Suprapubic skin (tissue), 4 donors: ENCODE measurements at places on chromosomes 11 and 22. TPM values are rescaled to one million over a fixed set of nuclear protein-coding genes. Genes with fewer than 3 reads are reported as not detected.

DNA sequence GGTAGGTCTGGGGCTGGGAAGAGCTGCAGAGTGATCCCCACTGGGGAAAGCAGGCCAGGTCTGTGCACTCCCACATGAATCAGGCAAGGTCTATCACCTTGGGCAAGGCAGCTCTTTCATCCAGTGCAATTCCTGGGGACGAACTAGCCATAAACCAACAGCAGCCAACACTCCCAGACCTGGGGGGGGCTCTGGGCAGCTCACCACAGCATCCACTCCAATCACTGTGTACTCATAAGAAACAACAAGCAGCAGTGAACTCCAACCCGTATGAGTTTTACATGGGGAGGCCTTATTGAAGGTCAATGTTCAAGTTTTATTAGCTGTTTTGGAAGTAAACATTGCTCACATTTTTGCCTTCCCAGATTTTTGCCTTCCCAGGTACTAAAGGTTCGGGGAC, 157.4 kb upstream of the NAV2 start:
- no peak for DNase-seq

- no peak for DNase-seq
These were observed 1.5 kb downstream of the CCDC90B start for GRCh38 chr11:83284501-83285150.

EIF3F gene
- total RNA-seq = 691 TPM

GRCh38 chr22:29031227-29032011, 30.2 kb downstream of the C22orf31 start:
- DNase-seq = no peak

CD3E gene
- total RNA-seq = not detected

DNA sequence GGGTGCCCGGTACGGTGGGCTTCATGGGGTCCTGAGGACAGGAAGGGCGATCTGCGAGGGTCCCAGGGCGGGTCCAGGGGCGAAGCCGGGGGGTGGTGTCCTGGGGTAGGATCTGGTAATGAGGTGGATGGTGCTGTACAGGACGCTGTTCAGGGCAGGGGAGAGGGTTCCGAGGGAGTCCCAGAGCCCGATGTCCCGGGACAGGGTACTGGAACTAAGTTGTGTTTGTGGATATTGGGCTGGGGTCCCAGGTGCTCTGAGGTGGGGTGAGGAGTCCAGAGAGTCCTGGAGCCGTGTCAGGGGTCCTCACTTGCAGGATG, 426 bp downstream of the LZTR1 start:
- no peak for DNase-seq

DNA sequence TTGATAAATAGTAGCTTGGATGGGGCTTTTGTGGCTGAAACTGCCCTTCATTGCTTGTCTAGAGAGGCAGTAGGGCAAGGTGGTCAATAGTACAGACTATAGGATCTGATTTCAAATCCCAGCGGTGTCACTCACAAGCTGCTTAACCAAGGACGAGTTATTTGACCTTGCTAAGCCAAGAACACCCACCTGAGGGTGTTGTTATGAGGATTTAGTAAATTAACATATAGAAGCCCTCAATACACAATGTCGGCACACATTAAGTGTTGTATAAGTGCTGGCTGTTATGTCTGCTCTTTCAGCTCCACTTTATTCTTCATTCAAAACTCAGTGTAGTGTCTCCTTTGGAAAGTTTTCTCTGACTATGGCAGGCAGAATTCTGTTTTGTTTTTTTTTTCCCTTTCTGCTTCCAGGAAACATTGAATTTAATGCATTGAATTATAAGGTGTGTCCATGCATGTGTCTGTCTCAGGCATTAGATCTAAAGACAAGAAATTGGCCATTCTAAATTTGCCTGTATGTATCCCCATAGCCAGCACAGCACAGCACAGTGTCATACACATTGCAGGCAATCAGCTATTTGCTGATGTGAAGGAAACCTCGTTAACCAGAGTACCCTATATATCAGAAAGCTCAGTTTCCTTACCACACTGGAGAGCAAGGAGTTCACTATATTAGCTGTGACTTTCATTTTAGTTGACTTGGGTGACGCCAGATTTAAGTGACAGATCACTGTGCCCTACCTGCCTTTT, 212.1 kb downstream of the NELL1 start:
- DNase-seq = no peak

OR51E2 gene
- not detected for total RNA-seq

- no peak for DNase-seq
These were observed 23.0 kb downstream of the ZFTA start for GRCh38 chr11:63745304-63746170.

- peak; percentile 81 for DNase-seq
These were observed 2.1 kb downstream of the TOLLIP start for GRCh38 chr11:1307163-1307870.

- no peak for DNase-seq
These were observed 17.8 kb upstream of the ALX4 start for GRCh38 chr11:44327730-44328129.

VSIG10L2 gene
- total RNA-seq = 17.2 TPM

DNA sequence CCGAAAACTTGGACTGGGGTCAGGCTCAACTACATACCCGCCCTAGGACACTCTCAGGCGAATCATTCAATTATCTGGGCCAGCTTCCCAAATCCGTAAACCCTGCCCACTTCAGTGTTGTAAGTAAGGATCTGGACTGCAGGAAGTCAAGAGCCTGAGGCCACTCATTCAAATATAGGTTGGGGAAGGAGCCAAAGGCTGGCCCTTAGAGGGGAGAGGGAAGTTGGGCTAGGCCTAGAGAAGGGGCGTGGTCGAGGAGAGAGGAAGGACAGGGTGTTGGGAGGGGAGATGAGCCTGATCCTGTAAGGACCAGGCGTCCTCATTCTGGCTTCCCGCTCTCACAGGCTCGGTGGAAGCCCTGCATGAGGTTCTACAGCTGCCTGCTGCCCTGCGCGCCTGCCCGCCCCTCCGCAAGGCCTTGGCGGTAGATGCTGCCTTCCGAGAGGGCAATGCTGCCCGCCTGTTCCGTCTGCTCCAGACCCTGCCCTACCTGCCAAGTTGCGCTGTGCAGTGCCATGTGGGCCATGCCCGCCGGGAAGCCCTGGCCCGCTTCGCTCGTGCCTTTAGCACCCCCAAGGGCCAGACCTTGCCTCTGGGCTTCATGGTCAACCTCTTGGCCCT, 3.0 kb downstream of the SAC3D1 start:
- DNase-seq = no peak

- DNase-seq = no peak
These were observed 102.8 kb upstream of the NCAM1 start for GRCh38 chr11:112858289-112859023.

EIF1AD gene
- total RNA-seq = 54.7 TPM

DNA sequence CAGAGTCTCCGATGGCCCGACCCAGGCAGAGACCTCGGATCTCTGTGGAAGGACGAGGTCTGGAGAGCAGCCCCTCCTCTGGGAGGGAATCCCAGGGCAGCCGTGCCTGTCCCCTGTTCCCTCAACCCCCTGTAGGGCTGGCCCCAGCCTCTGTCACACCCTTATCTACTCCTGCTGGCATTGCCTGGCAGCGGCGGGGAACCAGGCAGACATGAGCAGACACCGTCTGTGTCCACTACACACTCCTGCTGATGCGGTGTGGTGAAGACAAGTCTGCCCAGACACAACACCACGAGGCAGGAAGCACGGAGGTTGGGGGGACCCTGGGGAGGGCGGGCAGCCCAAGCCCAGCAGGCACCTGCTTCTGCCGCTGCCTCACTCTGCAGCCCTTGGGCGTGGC, 52.5 kb upstream of the A4GALT start:
- DNase-seq = no peak

PDE3B gene
- total RNA-seq = 2.6 TPM

DNA sequence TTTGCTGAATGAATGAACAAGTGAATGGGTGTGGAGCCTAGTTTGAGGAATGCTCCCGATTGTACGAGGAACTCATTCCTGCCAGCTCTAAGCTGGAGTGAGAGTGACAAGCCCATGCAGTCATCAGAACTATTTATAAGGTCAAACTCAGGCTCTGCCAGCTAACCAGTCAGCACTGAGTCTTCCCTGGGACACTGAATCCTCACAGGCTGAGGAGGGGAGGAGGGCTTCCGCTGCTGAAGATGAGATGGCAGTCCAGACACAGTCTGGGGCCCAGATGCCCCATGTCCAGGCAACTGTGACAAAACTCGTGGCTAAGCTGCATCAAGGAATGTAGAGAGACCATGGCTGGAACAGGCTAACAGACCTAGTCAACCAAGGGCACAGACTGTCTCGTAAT, 4.0 kb downstream of the LRP4 start:
- DNase-seq = no peak

CD3G gene
- total RNA-seq = not detected

DNA sequence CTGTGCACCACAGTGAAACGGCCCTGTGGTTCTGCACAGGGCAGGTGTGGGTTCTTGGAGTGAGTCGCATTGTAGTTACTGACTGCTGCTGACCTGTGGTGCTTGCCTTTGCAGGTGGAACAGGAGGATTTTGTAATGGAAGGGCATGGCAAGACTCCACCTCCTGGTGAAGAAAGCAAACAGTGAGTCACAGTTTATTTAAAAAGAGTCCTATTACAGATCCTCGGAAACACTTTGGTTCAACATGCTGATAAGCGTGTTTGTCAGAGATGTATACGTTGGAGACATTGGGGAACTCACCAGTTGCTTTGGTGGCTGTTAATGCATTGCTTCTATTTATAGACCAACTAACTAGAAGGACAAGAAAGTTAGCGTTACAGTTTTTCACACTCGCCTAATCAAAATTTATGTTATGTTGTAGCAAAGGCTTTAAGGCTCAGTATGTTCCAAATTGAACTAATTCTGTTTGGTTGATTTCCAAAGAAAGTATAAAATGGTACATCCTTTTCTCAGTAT, 21.7 kb upstream of the TNRC6B start:
- DNase-seq = no peak

SHANK2 gene
- total RNA-seq = 6.2 TPM

GRCh38 chr22:39363751-39364515, 14.1 kb downstream of the SYNGR1 start:
- DNase-seq = no peak

TMEM45B gene
- total RNA-seq = 32.7 TPM

ASCC2 gene
- 40.4 TPM for total RNA-seq

- DNase-seq = no peak
These were observed 439 bp downstream of the SPA17 start for GRCh38 chr11:124674168-124674517.

DNA sequence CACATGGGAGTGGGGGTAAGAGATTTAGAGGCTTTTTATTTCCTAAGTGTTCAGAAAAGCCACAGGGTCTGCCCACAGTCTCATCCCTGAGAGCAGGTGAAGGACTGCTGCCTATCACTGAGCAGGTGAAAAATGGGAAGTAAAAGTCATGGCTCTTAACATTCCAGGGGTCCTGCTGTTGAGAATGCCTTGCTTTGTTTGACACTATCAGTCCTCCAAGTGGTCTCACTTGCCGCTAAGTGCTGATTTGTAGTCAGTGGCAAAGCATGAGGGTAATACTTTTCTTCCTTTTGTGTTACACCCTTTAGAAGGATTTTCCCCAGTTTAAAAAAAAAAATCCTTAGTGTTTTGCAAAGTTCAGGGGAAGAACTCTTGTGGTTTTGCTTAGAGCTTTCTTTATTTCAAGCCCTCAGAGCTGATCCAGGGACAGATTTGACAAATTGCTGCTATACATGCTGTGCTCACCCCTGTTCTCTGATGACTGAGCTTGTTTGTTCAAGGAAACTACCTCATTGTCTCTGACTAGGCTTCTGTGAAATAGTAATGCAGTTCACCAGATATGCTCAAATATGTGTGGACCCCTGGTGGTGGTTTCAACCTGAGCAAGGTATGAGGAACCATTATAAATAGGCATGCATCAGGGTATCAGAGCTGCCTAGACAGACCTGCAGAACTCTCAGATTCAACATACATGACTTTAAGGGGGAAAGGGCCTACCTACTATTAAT, 141.0 kb downstream of the ARHGAP42 start:
- DNase-seq = no peak

SCGB1C1 gene
- total RNA-seq = not detected

GRCh38 chr22:29642694-29643093, 39.3 kb downstream of the NF2 start:
- DNase-seq = no peak

OR5J2 gene
- total RNA-seq = not detected

GRCh38 chr11:62925745-62926679, 4.8 kb upstream of the CHRM1 start:
- DNase-seq = no peak

DNA sequence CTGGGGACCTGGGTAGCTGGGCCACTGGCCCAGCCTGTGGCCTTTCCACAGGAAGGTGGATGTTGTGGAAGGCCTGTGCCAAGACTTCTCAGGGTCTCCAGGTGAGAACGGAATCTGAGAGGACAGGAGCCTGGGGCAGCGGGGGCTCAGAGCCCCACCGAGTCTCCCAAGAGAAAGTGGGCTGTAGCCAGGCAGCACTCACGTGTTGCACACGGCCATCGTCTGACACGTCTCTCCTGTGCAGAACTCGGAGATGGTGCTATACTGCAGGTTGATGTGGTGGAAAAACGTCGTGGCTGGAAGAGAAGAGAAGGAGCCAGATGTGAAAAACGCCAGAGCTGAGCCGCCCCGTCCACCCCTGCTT, 6.4 kb downstream of the MOB2 start:
- no peak for DNase-seq
